ENCODE measurements at places on chromosomes 7 and 10. TPM values are rescaled to one million over a fixed set of nuclear protein-coding genes. Genes with fewer than 3 reads are reported as not detected.

DNA sequence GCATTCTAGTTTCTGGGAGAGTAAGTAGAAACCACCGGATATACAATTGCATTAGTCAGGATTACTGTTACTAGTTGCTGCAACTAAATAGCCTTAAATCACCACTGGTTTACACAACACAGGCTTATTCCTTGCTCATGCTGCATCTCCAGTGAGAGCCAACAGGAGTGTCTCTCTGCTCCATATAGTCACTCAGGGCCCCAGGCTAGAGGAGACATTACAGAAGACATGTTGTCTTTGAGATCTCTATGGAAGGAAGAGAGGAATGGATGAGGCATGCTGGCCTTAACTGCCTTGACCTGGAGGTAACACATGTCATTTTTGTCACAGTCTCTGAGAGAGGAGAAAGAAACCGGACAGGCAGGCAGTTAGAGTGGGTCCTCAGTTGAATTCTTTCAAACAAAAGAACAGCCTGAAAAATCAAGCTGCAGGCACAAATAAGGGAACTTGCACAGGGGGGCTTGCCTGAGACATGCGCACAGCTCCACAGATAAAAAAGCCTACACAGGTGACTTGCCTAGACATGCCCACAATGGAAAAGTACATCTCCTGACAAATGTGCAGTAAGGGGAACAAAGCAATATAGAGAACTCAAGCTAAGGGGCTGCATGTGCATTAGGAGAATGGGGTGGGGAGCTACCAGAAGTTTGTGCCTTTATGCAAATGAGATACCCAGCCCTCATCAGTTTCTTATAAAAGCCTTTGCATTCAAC, 348.0 kb downstream of the TYW1 start:
- DNase-seq: no peak

Gene TAS2R5
- 10.5 TPM for polyA plus RNA-seq

GRCh38 chr7:152663931-152664330, 12.0 kb downstream of the XRCC2 start:
- no peak for DNase-seq

DNA sequence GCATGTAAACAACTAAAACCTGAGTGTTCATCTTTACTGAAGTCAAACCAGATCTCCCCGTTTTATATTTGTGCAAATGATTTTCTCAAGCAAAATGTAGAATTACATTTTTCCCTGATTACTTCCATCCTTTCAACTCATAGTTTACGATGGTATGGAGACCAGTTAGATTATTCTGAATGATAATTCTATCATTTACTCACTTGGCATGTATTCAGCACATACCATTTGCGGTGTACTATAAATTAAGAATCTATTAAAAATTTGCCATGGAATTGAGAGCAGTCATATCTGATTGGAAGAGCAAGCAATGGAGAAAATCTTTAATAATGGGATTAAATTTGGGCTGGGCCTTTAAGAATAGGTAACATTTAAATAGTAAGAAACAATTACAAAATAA, 22.4 kb downstream of the DNAJC1 start:
- DNase-seq: no peak

GRCh38 chr10:51394039-51394438, 305.4 kb downstream of the CSTF2T start:
- no peak for DNase-seq

- DNase-seq: no peak
Observed at GRCh38 chr7:44981035-44981706, 2.4 kb upstream of the MYO1G start.

Gene GNAT3
- not detected for polyA plus RNA-seq

DNA sequence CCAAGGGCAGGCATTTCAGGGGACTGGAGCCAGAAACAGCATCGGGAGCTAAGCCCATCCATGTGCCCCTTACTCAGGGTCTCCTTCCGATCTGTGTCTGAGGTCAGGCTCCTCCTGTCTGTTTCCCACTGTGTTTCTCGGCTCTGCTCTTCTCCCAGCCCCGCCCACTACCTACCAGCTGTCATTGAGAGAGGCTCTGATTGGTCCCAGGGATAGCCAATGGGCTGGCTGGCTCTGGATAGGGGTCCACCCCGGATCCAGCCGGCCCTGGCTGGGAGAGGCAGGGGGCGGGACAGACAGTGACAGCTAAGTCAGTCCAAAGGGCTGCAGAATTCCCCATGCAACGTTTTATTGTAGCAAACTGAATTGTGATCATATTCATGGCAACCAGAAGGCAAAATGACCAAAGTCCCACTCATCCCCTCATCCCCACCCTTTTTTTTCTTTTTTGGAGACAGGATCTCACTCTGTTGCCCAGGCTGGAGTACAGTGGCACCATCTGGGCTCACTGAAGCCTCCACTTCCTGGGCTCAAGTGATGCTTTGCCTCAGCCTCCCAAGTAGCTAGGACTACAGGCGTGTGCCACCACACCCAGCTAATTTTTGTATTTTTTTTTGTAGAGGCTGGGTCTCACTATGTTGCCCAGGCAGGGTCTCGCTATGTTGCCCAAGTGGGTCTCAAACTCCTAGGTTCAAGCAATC, 76.3 kb downstream of the CLIP2 start:
- peak; percentile 33 for DNase-seq

GRCh38 chr7:19375976-19376375, 230.8 kb upstream of the FERD3L start:
- DNase-seq: no peak

Gene HOXA5
- 70.8 TPM for polyA plus RNA-seq

Gene PPP1R17
- polyA plus RNA-seq: not detected

DNA sequence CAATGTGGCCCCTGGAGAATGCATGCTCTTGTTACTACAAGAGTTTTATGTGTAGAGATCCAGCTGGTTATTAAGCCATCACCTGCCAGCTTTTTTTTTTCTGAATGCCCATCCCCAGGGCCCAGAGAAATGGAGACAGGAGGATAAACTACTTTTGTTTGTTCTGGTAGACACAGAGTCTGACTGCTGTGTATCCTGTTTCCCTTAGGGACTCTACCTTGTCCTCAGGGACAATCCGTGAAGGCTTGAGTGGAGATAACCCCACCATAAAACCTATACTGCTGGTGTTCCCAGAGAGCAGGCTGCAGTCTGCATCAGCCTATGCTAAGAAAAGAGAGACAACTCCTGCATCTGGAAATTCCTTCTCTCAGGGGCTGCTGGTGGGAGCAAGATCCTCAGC, at the start of gene OR2A5:
Gene OR2A5, plus strand, starts transcription at position 301 of the 400 bp plus-strand sequence. CDS start 1,454 bp downstream, outside the sequence.
- DNase-seq: no peak

- peak; percentile 40 for DNase-seq
Observed at GRCh38 chr10:95363303-95363912, 72.6 kb upstream of the PDLIM1 start.

Gene GJC3
- 1.4 TPM for polyA plus RNA-seq

Gene ANKRD1
- 0.73 TPM for polyA plus RNA-seq

Gene ZNF467
- polyA plus RNA-seq: 39.2 TPM

DNA sequence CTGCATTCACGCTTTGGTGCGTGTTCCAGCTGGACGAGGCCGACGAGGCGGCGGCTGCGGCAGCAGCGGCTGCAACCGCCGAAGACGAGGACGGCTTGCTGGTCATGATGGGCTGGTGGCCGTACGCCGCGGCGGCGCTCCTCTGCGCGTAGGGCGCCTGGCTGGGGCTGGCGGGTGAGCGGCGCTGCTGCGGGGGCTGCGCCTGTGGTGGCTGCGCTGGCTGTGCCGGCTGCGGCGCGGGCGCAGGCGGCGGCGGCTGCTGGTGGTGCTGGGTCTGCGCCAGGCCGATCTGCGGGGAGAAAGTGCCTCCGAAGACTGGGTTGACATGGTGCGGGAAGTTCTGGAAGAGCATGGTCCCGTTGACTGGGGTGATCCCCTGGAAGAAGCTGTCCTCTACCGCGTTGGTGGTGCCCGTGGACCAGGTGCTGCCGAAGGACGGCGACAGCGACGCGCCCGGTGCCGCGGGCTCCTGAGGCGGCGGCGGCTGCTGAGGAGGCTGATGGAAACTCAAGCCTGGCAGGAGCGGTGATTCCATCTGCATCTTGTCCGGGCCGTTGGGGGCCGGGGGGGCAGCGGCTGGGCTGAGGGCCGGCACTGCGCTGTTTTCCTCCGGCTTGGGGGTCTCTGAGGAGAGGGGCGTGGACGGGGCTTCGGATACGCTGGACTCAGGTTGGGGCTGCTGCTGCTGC, 51.1 kb downstream of the CPEB3 start:
- DNase-seq: no peak

- no peak for DNase-seq
Observed at GRCh38 chr7:138768241-138768640, 29.6 kb upstream of the TMEM213 start.

DNA sequence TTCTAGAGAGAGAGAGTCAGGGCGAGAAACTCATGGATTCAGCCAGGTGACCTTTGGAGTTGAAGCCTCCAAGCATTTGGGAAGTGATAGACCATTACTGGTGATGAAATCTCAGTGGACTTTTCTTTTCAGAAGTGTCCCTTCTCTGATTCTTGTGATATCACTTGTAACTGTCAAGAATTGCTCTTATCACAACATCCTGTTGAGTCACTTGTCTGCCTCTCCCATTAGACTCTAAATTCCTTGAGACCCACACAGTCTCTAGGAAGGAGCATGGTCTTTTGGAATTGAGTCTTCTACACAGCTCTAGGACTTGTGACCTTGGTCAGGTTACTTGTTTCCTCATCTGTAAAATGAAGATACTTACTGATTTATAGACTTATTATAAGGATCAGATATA, 81.0 kb downstream of the CFAP58 start:
- DNase-seq: no peak
